Endodermal cell (in vitro differentiated cells): ENCODE measurements at places on chromosomes 13 and 19.

DNA sequence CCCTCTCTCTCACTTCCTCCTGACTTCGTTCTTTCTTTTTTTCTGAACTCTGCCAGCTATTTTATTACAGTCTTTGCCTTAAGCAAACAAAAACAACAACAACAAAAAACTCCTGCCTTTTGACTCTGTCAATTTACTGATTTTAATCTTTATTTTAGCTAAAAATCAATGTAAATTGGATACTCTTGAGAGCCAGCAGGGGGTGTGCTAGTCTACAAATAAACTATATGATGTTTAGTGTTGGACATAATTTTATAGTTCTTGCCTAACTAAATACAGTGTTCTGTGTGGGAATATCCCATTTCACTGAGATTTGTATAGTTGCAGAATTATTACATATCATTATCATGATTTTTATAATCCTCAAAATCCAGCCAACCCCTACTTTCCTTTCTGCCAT is 1199.9 kb upstream of the SPRY2 start:
- DNase-seq = no peak

- no peak for DNase-seq
Measured at GRCh38 chr13:110345266-110345665, 38.2 kb downstream of the COL4A2 start.

DNA sequence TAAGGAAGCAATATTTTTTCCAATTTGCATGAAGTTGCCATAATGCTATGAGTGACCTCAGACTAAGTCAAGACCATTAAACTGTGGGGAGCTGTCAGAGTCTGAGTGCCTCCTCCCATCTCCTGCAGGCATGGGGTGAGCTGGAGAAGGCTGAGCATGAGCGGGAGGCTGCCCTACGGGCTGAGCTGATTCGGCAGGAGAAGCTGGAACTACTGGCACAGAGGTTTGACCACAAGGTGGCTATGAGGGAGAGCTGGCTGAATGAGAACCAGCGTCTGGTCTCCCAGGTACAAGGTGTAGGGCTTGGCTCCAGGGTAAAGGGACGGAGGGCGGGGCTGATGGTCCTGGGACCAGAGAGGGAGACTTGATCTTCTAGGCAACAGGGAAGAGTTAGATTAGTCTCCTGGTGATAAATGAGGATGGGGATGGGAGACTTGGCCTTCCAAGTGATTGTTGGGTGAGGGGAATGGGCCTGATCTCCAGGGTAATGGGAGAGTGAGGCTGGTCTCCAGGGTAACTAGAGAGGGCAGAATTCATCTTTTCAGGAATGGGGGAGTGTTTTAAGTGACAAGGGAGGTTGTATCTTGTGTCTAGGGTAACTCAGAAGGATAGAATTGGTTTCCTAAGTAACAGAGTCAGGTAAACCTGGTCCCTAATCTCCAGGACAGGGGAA is 36.0 kb downstream of the SPTBN4 start:
- DNase-seq = peak; percentile 81

DNA sequence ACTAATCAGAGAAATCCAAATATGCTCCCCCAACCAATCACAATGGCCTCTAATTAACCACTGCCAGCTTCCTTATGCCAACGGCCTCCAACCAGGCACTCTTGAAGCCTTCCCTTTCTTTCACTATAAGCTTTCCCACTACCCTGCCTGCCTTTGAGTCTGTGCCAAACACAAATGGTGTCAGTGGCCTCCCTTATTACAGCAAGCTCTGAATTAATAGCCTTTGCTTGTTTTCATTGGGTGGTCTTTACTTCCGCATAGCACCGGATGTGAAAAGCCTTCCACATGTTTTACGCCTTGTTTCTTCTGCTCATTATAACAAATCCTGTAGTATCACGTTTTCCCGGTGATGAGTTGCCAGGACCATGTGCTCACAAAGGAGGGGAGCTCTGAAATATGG is 1.4 kb upstream of the EDDM13 start:
- DNase-seq = no peak

DNA sequence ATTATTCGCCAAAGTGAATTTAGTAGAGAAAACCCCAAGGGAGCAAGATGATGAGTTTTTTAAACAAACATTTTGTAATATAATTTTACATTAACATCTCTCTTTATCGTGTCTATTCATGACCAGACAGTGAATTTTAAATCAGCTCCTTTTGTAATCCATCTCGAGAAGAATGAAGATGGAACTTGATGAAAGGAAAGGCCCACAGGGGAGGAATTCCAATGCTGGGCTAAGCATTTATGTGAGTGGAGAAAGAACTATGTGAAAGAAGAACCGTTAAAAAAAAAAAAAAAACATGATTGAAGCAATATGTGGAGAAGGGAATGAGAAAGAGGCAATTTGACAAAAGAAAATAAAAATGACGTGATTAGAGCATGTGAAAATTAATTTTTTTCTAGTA is 170.6 kb downstream of the KCTD12 start:
- DNase-seq = no peak

GRCh38 chr13:36571444-36571843 is 102.4 kb upstream of the SERTM1 start:
- no peak for DNase-seq

- DNase-seq = no peak
Measured at GRCh38 chr19:28553005-28553404, 659.9 kb downstream of the UQCRFS1 start.

GRCh38 chr13:49399801-49400472 is 43.9 kb downstream of the CAB39L start:
- no peak for DNase-seq

GRCh38 chr19:34306213-34306661 is 51.9 kb downstream of the GARRE1 start:
- no peak for DNase-seq

DNA sequence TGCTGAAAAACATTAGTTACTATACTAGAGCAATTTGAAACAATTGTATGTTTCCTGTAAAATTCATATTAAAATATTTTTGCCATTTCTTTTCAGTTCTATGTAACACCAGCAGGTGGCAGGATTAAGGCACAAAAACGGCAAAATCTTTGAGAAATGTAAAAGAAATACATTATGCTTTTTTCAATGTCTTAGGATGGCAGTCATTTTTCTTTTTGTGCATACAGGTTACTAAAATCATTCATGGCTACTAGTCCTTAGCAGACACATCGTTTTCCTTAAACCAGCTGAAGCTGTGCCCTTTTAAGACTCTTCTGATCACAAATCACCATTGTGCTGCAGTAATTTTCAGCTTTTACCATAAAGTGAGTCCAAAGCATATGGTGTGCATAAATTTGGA is 800.7 kb upstream of the SLITRK5 start:
- no peak for DNase-seq

- DNase-seq = no peak
Measured at GRCh38 chr13:85503797-85504196, 295.4 kb downstream of the SLITRK6 start.

GRCh38 chr19:32862741-32863140 is 6.8 kb downstream of the SLC7A9 start:
- DNase-seq = no peak

DNA sequence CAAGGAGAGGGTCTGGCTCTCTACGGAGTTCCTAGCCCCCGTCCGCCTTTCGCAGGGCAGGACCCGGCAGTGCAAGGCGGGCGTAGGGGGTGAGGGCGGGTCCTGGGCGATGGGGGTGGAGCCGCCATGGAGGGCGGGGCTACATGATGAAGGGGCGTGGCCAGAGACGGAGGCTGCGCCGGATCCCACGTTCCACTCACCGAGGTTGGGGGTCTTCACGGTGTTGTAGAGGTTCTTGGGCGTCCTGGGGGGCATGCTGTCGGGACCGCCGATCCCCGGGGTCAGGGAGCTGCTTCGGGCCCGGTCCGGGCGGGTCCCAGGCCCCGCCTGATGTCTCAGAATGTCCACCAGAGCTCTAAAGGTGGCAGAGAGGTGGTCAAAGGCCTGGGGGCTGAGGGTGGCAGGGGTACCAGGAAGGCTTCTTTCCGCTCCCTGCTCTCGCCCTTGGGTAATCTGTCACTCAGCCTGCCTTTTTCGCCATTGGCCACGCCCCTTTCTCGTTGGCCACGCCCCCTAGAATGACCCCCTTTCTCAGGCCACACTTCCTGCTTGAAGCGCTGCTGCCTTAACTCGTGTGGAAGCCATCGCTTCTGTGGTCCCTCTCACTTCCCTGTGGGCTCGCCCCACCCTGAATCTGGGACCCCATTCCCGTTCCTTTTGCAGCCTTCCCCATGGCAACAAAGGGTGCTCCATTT is 2.5 kb downstream of the SHISA7 start:
- peak; percentile 91 for DNase-seq

- peak; percentile 61 for DNase-seq
Measured at GRCh38 chr13:111516712-111517640, 196.5 kb downstream of the TEX29 start.

DNA sequence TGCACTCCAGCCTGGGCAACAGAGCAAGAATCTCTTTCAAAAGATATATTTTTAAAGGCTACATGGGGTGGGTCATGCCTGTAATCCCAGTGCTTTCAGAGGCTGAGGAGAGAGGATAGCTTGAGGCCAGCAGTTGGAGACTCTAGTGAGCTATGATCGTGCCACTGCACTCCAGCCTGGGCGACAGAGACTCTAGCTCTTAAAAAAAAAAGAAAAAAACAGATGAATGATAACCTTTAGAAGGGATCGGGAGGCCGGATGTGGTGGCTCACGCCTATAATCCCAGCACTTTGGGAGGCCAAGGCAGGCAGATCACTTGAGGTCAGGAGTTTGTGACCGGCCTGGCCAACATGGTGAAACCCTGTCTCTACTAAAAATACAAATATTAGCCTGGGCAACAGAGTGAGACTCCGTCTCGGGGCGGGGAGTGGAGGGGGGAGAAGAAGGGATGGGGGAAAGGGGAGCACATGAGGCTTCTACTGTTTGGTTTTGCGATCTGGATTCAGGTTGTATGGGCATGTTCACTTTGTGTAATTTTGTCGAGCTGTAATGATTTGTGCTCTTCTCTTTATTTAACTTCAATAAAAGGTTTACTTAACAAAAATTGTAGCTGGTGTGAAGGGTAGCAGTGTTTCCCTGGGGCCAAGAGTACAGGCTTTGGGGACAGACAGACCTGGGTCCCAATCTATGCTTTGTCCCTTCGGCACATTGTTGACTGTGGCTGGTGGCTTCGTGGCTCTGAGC is 1.1 kb upstream of the PSMC4 start:
- no peak for DNase-seq

GRCh38 chr19:5434970-5435641 is 20.1 kb upstream of the ZNRF4 start:
- DNase-seq = no peak

DNA sequence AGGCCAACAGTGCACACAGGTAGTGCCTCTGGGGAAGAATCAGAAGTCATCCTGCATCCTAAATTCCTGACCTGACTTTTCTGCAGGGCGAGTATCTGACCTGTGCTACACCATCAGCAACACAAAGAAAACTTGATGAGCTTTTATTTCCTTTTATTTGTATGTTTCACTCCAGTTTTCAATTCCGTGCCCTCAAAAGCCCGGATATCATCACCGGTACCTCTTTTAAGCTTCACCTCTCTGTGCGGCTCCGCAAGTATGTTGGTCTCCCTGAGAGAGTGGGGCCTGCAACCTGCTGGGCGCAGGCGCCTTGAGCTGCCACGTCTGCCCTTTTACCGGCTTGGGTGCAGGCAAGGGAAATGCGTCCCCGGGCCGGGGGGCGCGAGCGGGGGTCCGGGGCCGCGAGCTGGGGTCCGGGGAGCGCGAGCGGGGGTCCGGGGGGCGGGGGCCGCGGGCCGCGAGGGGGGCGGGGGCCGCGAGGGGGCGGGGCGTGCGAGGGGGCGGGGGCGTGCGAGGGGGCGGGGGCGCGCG is 4.3 kb upstream of the DUXA start:
- peak; percentile 79 for DNase-seq

DNA sequence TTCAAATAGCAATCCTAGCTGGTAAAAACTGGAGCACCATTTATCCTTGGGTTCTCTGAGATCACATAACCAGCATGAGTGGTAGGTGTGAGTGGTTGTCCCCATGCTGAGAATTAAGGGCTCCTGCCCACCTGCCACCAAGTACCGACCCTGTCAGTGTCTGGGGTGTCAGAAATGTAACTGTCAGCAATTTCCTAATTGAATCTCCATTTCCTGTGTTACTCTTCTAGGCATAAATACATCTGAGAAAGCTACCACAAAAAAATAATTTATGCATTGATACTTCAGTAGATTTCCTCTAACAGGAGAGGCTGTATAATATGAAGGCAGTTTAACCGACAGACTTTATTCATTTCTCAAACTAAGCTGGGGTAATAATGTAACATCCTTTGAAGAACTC is 25.1 kb downstream of the CPB2 start:
- no peak for DNase-seq

GRCh38 chr19:30686826-30687566 is 314.8 kb downstream of the ZNF536 start:
- DNase-seq = peak; percentile 62

DNA sequence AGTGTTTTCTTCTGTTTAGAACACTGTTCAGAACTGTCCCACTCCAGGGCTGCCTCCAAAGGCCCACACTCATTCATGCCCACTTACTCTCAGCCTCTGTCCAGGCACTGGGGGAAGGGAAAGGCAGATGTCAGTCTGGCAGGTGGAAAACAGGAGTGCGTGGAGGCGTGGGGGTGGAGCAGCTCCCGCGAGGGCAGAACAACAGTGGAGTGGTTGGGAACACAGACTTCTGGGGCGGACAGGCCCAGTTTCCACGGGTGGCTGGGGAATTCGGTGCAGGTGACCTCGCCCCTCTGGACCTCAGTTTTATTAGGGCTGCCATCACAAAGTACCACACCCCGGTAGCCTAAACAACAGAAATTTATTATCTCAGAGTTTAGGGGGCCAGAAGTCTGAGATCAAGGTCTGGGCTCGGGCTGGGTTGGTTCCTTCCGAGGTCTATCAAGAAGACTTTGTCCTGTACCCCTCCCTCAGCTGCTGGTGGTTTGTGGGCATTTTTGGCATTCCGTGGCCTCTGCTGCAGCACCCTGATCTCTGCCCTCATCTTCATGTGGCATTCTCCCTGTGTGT is 59.7 kb downstream of the SIPA1L3 start:
- DNase-seq = no peak

GRCh38 chr13:113915786-113916329 is 52.0 kb upstream of the GAS6 start:
- DNase-seq = no peak

DNA sequence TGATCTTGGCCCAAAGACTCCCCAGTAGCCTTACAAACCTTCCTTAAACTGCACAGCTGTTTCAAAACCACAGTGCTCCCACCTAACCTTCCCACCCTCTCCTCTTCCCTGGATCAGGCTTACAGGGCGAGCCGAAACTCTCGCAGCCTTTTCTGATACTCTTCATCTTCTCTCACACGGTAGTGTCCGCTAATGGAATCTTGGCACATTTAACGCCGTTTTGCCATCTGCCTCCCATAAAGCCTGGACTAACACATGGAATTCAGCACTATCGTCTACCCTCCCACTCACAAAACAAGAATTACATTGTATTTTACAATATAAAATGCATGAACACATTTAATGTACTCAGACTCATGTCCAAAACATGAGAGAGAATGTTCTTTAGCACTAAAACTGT is 135.9 kb downstream of the RAP2A start:
- no peak for DNase-seq
